ENCODE measurements at places on chromosomes 3 and 15. TPM values are rescaled to one million over a fixed set of nuclear protein-coding genes. Genes with fewer than 3 reads are reported as not detected.

Gene ZNF35
- polyA plus RNA-seq, result 1.2 TPM

Gene CYB561D2
- 25.3 TPM for polyA plus RNA-seq

Gene FEZF2
- not detected for polyA plus RNA-seq

Gene SLC41A3
- 22.3 TPM for polyA plus RNA-seq

Gene WWTR1
- 14.3 TPM for polyA plus RNA-seq
